ENCODE measurements at places on chromosomes 13 and 19.

DNA sequence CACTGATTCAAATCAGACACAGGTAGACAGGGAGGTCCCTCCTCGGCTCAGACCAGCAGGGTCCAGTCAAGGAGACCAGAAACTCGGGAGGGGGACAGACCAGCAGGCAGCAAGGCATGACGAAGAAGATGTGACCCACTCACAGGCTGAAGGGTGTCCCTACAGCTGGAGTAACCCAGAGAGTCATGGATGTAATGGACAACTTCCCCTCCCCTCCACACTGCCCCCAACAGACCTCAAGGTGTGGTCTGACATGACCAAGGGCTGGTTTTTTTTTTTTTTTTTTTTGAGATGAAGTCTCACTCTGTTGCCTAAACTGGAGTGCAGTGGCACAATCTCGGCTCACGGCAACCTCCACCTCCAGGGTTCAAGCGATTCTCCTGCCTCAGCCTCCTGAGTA lies 34.1 kb downstream of the PBX4 start:
- no peak for DNase-seq

- DNase-seq = no peak
These were observed 3.5 kb downstream of the GAMT start for GRCh38 chr19:1397838-1398237.

- no peak for DNase-seq
These were observed 8.3 kb upstream of the SHISA7 start for GRCh38 chr19:55451163-55451964.

- DNase-seq = no peak
These were observed 1511.0 kb upstream of the SLC10A2 start for GRCh38 chr13:104577071-104577815.

- DNase-seq = no peak
These were observed 89.5 kb downstream of the DGKH start for GRCh38 chr13:42137856-42138537.

GRCh38 chr13:101965096-101965495 lies 436.8 kb downstream of the FGF14 start:
- no peak for DNase-seq

DNA sequence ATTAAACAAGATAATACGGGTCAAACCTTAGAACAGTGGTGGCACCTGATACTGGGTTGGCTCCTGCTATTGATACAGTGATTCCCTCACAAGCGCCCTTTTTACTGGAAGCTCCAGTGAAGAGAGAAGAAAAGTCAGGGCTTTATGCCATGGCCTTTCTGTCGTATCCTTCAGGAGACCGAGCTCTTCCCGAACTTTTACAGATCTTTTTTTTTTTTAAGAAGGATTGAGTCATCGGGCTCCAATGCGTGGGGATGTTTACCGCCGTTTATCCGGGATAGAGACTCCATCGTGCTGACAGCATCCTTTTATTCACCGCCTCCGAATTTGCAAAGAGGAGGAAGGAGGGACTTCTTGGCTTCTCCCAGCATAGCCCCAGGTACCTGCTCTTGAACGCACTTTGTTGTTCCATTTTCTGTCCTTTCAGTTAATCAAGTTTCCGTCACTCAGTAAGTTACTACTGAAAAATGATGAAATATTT lies 574 bp downstream of the ZNF227 start:
- DNase-seq = no peak

DNA sequence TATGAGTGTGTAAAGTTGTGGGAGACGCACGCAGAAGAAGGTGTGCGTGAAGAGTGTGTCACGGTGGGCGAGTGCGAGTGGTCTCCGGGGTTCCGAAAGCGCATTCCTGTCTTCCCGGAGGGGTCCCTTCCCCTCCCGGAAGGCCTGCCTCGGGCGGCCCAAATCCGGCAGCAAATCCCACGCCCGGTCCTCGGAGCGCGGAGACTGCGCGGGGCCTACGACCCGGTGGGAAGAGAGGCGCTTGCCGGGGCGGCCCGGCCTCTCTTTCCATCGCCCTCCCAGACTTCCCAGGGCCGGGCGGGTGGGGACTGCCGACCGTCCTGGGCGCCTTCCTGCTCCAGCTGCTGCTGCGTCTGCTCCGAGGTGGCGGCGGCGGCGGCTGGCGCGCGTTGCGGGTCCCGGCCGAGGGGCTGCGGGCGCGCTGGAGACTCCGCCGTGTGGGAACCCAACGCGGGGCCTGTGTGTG lies 2.1 kb downstream of the ZIC5 start:
- no peak for DNase-seq

DNA sequence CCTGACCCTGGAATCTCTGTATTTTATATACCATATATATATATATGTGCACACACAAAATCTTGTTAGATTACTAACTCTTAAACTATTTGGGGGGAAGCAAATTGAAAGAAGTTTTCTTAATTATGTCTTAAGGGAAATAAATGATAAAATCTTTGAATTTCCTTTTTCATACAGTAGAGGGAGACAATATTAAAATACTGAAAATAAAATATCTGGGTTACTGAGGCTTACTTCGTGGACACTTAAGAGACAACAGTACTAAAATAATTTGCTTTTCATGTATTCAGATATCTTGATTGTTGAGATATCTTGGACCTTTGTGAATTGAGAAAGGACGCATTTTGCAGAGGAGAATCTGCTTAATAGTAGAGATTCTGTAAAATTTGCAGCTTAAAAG lies 17.0 kb downstream of the SUGT1 start:
- DNase-seq = no peak

DNA sequence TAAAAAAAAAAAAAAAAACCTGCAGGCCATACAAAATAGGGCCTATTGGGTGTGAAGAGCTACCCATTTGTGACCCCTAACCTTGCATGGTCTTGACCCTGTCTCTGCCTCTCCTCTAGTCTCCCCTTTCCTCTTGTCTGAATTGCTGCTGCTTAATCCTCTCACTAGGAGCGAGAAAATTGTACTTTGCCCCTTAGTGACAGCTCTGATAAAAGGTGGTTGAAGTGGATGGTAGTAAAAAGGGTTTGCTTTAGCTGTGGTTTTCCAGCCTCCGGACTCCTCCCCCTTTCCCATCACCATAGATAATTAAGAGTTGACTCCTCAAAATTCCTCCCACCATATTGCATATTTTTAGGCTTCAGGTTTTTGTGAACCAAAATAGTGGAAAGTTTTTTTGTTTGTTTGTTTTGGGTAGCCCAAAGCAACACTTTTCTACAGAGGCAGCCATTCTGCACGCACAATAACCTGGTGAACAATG lies 23.5 kb downstream of the ACTN4 start:
- no peak for DNase-seq

DNA sequence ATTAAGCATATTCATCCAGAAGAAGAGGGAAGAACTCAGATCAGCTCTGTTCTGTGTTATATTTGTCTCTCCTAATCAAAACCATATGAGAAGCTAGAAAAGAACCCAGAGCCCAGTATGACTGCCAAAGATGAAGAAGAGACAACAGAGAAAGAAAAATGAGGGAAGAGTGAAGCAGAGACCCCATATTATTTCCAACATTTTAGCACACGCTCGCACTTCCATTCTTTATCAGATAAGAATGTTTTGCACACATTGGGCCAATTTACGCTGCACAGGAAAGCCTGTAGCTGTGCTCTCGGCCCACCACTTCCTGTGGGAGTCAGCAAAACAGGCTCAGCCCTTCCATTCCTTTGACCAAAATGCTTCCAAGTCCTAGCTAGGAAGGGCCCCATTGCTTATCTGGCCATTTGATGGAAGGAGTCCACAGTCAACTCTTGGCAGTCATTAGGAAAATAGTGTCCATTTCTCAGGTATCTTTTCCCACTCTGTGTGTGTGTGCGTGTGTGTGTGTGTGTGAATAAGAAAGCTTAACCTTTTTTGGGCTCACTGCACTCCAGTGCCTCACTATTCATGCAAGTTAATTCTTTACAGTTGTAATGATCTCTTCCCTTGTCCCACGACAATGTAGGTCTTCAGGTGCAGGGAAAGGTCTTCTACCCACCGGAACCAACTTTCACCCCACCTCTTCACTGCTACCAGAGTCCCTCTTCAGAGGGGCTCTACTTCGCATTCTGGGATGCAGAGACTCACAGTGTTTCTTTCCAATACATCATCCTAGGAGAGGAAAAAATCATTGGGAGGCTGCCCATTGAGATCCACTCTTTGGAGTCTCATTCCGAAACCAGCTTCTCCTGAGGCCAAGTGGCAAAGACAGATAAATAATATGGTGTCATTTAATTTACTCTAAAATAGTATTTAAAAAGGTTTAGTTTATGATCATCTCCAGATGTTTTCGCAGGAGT lies 237.5 kb downstream of the COG6 start:
- DNase-seq = no peak

GRCh38 chr19:13794398-13794756 lies 866 bp upstream of the ZSWIM4 start:
- DNase-seq = no peak

- no peak for DNase-seq
These were observed 187.8 kb downstream of the LHFPL6 start for GRCh38 chr13:39415008-39415802.

DNA sequence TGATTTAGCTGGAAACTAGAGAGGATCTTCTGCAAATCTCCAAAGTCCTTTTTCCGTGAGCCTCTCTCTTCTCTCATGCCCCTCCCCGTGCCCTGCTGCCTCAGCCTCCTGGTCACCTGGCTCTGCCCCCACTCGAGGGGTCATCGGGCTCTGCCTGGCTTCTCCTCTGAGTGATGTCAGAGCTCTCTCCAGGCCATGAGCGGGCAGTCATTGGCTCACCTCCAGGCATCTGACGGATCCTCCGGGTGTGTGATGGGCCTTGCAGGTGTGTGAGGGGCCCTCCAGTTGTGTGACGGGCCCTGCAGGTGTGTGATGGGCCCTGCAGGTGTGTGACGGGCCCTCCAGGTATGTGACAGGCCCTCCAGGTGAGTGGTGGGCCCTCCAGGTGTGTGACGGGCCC lies 10.3 kb upstream of the GAS6 start:
- DNase-seq = no peak

DNA sequence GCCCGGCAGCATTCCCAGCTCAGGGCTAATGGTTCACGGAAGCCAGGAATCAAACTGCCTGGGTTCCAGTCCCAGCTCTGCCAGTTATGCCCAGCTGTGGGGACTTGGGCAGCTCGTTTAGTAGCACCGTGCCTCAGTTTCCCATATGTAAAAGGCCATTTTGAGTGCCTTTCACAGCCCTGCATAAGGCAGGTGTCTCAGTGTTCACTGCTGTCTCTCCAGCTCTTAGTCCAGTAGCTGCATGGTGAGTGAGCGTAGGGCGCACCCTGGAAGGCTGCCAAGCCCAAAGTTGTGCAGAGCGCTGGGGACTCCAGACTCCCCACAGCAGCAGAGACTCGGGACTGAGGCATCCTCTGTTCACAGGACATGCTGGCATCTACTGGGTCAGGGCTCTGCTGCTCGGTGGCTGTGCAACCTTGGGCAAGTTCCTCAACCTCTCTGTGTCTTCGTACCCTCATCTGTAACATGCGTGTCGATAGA lies 5.5 kb downstream of the RPL28 start:
- no peak for DNase-seq

DNA sequence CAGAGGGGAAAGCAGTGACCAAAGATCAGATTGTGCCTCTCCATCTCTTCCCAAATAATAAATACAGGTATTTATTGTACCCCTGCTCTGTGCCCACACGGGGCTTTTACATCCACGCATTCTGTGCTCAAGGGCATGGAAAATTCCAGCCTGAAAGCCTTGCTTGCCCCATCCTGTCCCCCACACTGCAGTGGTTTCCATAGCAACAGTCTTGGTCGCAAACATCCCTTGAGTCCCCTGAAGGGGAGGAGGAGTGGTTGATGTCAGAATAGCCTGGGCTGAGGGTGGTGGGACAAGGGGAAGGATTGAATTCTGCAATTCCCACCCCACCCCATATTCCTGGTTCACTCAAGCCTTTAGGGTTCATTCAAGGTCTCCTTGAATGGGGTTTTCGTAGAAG lies 41.0 kb upstream of the USP29 start:
- DNase-seq = no peak

- no peak for DNase-seq
These were observed 789.7 kb upstream of the PRR20A start for GRCh38 chr13:56351041-56351440.

GRCh38 chr19:23314505-23315251 lies 64.5 kb upstream of the ZNF724 start:
- no peak for DNase-seq

- no peak for DNase-seq
These were observed 83.1 kb upstream of the OXGR1 start for GRCh38 chr13:97077341-97077740.

DNA sequence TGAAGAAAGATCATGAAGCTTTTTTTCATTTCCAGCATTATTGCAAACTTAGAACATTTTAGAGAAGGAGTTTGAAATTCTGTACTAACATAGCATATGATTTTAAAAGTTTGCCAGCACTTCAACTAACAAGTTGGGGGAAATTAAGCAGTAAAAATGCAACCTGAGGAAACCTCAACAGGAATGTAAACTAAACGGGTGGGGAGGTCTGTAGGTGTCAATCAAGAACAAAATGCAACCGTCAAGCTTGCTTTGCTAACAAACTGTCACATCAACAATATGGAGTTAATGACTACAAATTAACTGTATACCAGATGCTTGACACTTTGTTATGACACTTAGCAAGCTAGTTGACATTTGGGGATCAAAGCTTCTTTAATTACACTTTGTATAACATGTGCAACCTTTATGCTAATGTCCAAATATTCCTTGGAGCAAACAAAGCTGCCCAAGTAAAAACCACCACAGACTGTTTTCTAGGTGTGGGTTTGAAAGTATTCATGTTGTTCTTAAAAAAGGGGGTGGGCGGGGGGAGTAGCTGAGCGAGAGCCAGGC lies 52.1 kb downstream of the DACH1 start:
- DNase-seq = no peak

- no peak for DNase-seq
These were observed 64.3 kb downstream of the SPRY2 start for GRCh38 chr13:80276371-80277289.

GRCh38 chr19:343941-344624 lies 513 bp downstream of the MIER2 start:
- peak; percentile 31 for DNase-seq

All from T-helper 9 cell (primary cell).